Spinal cord (tissue), 10 donors: ENCODE measurements at places on chromosomes 16 and 17.

- no peak overlapping the region for H3K27ac ChIP-seq
- no peaks in the 10 kb centered on the region for H3K36me3 ChIP-seq
- H3K27me3 ChIP-seq, result no peaks in the 10 kb centered on the region
- H3K4me1 ChIP-seq, result no peaks in the 10 kb centered on the region
- H3K4me3 ChIP-seq, result no peak overlapping the region
These were observed 347.7 kb upstream of the KIF2B start for GRCh38 chr17:53475002-53475401.

- H3K27ac ChIP-seq, result no peak overlapping the region
- H3K4me3 ChIP-seq, result no peak overlapping the region
- H3K4me1 ChIP-seq, result no peaks in the 10 kb centered on the region
- no peak for DNase-seq
- no peaks in the 10 kb centered on the region for H3K27me3 ChIP-seq
These were observed 26.8 kb upstream of the GOSR1 start for GRCh38 chr17:30450125-30451027.

- H3K27ac ChIP-seq, result no peak overlapping the region
- H3K4me3 ChIP-seq, result no peak overlapping the region
- no peaks in the 10 kb centered on the region for H3K36me3 ChIP-seq
- DNase-seq, result peak; percentile 27
- H3K4me1 ChIP-seq, result peaks cover 18% of the 10 kb centered on the region
These were observed 5.4 kb upstream of the CHRNE start for GRCh38 chr17:4908301-4908700.

GRCh38 chr16:88697116-88697830 lies 8.9 kb downstream of the RNF166 start:
- no peak overlapping the region for H3K4me3 ChIP-seq
- peaks cover 82% of the 10 kb centered on the region for H3K36me3 ChIP-seq
- peaks cover 19% of the 10 kb centered on the region for H3K4me1 ChIP-seq
- DNase-seq, result no peak
- H3K27ac ChIP-seq, result no peak overlapping the region
- H3K27me3 ChIP-seq, result no peaks in the 10 kb centered on the region

DNA sequence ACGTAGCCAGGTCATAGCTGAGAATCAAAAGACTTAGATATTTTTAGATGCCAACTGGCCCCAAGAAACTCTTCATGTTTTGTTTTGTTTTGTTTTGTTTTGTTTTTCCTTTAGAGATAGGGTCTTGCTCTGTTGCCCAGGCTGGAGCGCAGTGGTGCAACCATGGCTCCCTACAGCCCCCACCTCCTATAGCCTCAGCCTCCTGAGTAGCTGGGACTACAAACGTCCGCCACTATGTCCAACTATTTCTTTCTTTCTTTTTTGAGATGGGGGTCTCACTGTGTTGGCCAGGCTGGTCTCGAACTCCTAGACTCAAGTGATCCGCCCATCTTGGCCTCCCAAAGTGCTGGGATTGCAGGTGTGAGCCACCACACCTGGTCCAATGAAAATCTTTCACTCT lies 107.1 kb downstream of the ADCY9 start:
- no peak for DNase-seq
- no peaks in the 10 kb centered on the region for H3K27me3 ChIP-seq
- H3K4me3 ChIP-seq, result no peak overlapping the region
- H3K36me3 ChIP-seq, result peaks cover 11% of the 10 kb centered on the region
- no peak overlapping the region for H3K27ac ChIP-seq

- H3K36me3 ChIP-seq, result no peaks in the 10 kb centered on the region
- DNase-seq, result no peak
- H3K4me3 ChIP-seq, result no peak overlapping the region
These were observed 12.9 kb upstream of the TOM1L1 start for GRCh38 chr17:54887787-54888186.

- H3K4me3 ChIP-seq, result no peak overlapping the region
- H3K4me1 ChIP-seq, result peaks cover 11% of the 10 kb centered on the region
- no peak overlapping the region for H3K27ac ChIP-seq
- no peaks in the 10 kb centered on the region for H3K36me3 ChIP-seq
These were observed 56.4 kb upstream of the SLC25A19 start for GRCh38 chr17:75345514-75346167.

GRCh38 chr16:87086575-87086974 lies 230.6 kb downstream of the C16orf95 start:
- H3K4me3 ChIP-seq, result no peak overlapping the region
- H3K27ac ChIP-seq, result no peak overlapping the region
- no peaks in the 10 kb centered on the region for H3K4me1 ChIP-seq
- H3K36me3 ChIP-seq, result no peaks in the 10 kb centered on the region

- no peaks in the 10 kb centered on the region for H3K36me3 ChIP-seq
- no peaks in the 10 kb centered on the region for H3K27me3 ChIP-seq
- no peaks in the 10 kb centered on the region for H3K4me1 ChIP-seq
- H3K27ac ChIP-seq, result no peak overlapping the region
- no peak for DNase-seq
These were observed 5.0 kb upstream of the MYL4 start for GRCh38 chr17:47203984-47204721.

- H3K4me1 ChIP-seq, result no peaks in the 10 kb centered on the region
- H3K27me3 ChIP-seq, result peaks cover 12% of the 10 kb centered on the region
- H3K36me3 ChIP-seq, result no peaks in the 10 kb centered on the region
- H3K4me3 ChIP-seq, result no peak within 1 kb of the TSS
- no peak within 1 kb of the TSS for H3K27ac ChIP-seq
These were observed at the start of gene SLFN12L for GRCh38 chr17:35537601-35538141. SLFN12L (minus strand) TSS chr17:35537678; CDS start chr17:35522364, 15,314 bp downstream.

- no peak overlapping the region for H3K4me3 ChIP-seq
- peaks cover 45% of the 10 kb centered on the region for H3K4me1 ChIP-seq
- H3K36me3 ChIP-seq, result peaks cover 4% of the 10 kb centered on the region
- H3K27me3 ChIP-seq, result no peaks in the 10 kb centered on the region
- H3K27ac ChIP-seq, result no peak overlapping the region
- DNase-seq, result no peak
These were observed 25.5 kb upstream of the CDH1 start for GRCh38 chr16:68711421-68712139.

- H3K36me3 ChIP-seq, result peaks cover 10% of the 10 kb centered on the region
- H3K4me1 ChIP-seq, result peaks cover 62% of the 10 kb centered on the region
- peak within 1 kb of the TSS; percentile 27 for H3K4me3 ChIP-seq
- H3K27me3 ChIP-seq, result peaks cover 23% of the 10 kb centered on the region
- no peak within 1 kb of the TSS for H3K27ac ChIP-seq
These were observed at the start of gene ZNF469 for GRCh38 chr16:88382491-88383400. ZNF469 (plus strand) TSS chr16:88382959; CDS start chr16:88427471, 44,512 bp downstream.

- H3K4me3 ChIP-seq, result no peak overlapping the region
- DNase-seq, result no peak
- H3K4me1 ChIP-seq, result peaks cover 4% of the 10 kb centered on the region
- no peaks in the 10 kb centered on the region for H3K36me3 ChIP-seq
- H3K27ac ChIP-seq, result no peak overlapping the region
These were observed 6.3 kb upstream of the ZCCHC14 start for GRCh38 chr16:87499189-87499486.

DNA sequence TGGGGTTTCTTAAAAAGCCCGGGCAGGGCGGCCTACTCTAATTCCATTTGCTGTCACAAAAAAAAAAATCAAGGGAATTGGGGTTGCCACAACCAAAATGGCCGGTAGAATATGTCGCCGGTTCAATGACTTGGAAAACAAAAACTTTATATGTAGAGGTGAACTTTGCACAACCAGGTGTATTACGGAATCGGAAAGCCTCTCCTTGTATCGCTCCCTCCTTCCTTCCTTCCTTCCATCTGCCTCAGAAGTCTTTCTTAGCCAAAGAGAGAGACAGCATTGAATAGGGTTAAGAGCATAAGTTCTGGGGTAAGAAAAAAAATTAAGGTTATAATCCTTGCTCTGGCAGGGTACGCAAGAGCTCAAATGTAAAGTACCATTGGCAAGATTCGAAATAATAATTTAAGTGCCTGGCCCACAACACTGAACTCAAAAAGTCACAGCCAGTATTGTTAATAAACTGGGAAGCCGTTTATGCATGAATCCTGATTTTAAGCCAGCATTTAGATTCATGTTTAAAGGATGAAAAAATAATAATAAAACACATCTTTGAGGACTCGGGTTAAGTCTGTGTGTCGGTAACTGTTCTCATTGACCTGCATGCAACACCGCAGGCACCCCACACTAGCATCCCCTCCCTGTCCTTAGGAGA lies 522 bp upstream of the GLG1 start:
- H3K27ac ChIP-seq, result peak overlapping the region; percentile 97
- peak overlapping the region; percentile 84 for H3K4me3 ChIP-seq
- DNase-seq, result no peak
- H3K27me3 ChIP-seq, result no peaks in the 10 kb centered on the region

GRCh38 chr17:21418446-21419298 lies 42.5 kb downstream of the KCNJ12 start:
- H3K4me1 ChIP-seq, result peaks cover 15% of the 10 kb centered on the region
- no peak overlapping the region for H3K4me3 ChIP-seq
- peaks cover 8% of the 10 kb centered on the region for H3K36me3 ChIP-seq
- H3K27ac ChIP-seq, result no peak overlapping the region
- H3K27me3 ChIP-seq, result no peaks in the 10 kb centered on the region

- H3K36me3 ChIP-seq, result no peaks in the 10 kb centered on the region
- DNase-seq, result peak; percentile 6
- no peak overlapping the region for H3K27ac ChIP-seq
- H3K4me3 ChIP-seq, result no peak overlapping the region
- H3K27me3 ChIP-seq, result no peaks in the 10 kb centered on the region
These were observed 16.6 kb downstream of the G6PC1 start for GRCh38 chr17:42917236-42917603.

DNA sequence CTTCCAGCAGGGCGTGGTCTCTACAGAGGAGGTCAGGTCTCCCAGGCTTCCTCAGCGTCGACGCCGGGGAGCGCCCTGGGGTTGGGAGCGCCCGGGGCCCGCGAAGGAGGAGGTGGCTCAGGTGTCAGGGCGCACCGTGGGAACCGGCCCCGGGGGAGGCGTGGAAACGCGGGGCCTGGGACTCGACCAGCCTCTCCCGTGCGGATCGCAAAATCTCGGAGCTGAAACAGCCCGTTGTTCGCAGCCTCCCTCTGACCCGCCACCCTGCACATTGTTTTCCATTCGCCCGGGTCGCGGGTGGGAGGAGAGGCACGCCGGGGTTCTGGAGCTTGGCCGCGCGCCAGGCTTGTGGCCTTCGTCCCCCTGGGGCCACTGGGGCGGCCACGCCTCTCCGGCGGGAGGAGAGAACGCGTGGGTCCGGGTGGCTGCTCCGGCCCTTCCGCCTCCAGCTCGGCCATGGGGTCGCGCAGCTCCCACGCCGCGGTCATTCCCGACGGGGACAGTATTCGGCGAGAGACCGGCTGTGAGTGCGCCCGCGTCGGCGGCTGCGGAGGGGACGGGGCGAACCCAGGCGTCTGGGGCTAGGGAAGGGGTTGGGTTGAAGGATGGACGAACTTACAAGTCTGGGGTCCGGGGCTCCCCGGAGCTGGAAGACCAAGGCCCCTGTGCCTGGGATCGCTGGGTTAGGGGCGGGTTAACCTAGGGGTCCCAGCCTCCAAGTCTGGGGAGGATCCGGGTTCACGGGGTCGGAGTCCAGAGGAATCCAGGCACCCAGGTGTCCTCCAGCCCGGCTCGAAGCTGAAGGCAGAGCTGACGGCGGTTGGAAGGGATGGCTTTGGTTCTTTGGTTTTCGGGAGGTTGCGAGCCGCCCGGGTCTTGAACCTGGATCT lies at the start of gene CHP2:
Gene CHP2 (plus strand): TSS at position 433 of the 890 bp plus-strand sequence. CDS start 24 bp downstream, at position 457.
- no peak for DNase-seq
- H3K27me3 ChIP-seq, result peaks cover 34% of the 10 kb centered on the region
- peak within 1 kb of the TSS; percentile 11 for H3K4me3 ChIP-seq
- H3K27ac ChIP-seq, result peak within 1 kb of the TSS; percentile 38

GRCh38 chr16:1468426-1468810 lies 6.4 kb downstream of the CLCN7 start:
- peaks cover 57% of the 10 kb centered on the region for H3K36me3 ChIP-seq
- no peaks in the 10 kb centered on the region for H3K27me3 ChIP-seq
- peaks cover 18% of the 10 kb centered on the region for H3K4me1 ChIP-seq
- DNase-seq, result no peak
- H3K27ac ChIP-seq, result no peak overlapping the region

GRCh38 chr17:72618001-72618509 lies 474.4 kb downstream of the SLC39A11 start:
- no peak overlapping the region for H3K4me3 ChIP-seq
- no peak overlapping the region for H3K27ac ChIP-seq
- H3K4me1 ChIP-seq, result peaks cover 48% of the 10 kb centered on the region
- H3K36me3 ChIP-seq, result no peaks in the 10 kb centered on the region
- no peak for DNase-seq
- no peaks in the 10 kb centered on the region for H3K27me3 ChIP-seq

GRCh38 chr16:62882552-62883221 lies 846.4 kb upstream of the CDH8 start:
- H3K27me3 ChIP-seq, result no peaks in the 10 kb centered on the region
- no peak overlapping the region for H3K27ac ChIP-seq
- H3K36me3 ChIP-seq, result no peaks in the 10 kb centered on the region
- H3K4me1 ChIP-seq, result no peaks in the 10 kb centered on the region

DNA sequence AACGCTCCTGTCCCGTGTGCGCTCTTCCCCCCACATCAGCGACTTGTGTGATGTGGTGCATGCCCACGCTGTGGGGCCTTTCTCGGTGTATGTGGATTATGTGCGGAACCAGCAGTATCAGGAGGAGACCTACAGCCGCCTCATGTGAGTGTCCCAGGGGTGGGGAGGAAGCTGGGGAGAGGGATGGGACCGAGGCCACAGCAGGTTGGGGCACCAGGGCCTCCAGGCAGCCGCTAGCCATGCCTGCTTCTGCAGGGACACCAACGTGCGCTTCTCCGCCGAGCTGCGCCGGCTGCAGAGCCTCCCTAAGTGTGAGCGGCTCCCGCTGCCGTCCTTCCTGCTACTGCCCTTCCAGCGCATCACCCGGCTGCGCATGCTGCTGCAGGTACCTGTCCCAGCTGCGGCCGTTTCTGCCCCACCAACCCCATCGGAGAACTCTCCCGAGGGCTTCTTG lies 5.8 kb downstream of the ARHGEF15 start:
- H3K27me3 ChIP-seq, result peaks cover 45% of the 10 kb centered on the region
- H3K27ac ChIP-seq, result no peak overlapping the region
- H3K4me3 ChIP-seq, result peak overlapping the region; percentile 5
- peaks cover 15% of the 10 kb centered on the region for H3K4me1 ChIP-seq

DNA sequence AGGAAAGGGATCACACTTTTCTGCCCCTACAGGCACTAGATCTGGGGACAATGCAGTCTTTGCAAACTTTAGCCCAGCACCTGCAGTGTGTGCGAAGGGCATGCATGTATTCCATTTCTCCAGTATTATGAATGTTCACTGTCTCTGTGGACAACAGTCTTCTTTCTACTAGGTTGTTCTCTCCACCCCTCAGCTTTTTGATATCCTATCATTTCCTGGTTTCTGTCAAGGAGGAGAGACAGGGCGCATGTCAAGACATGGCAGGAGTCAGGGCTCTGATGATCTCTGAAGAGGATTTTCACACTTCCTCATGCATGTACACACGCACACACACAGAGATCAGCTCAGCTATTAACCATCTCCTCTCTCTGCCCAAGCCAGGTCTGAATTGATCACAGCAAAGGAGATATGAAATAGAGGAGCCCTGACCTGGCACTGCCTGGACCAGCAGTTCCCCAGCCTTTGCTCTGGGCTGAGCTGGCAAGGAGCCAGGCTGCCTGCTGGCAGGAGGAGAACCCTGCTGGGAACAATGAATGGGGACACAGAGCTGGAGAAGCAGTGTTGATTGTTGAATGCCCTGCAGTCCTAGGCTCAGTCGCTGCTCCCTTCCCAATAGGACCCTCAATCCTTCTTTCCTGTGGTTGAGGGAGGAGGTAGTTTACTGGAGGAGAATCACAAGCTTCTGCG lies 2.6 kb downstream of the GPR179 start:
- H3K27me3 ChIP-seq, result no peaks in the 10 kb centered on the region
- peak overlapping the region; percentile 49 for H3K27ac ChIP-seq
- H3K36me3 ChIP-seq, result peaks cover 6% of the 10 kb centered on the region

- H3K36me3 ChIP-seq, result no peaks in the 10 kb centered on the region
- no peak overlapping the region for H3K4me3 ChIP-seq
- no peak for DNase-seq
- no peak overlapping the region for H3K27ac ChIP-seq
- H3K27me3 ChIP-seq, result no peaks in the 10 kb centered on the region
- H3K4me1 ChIP-seq, result peaks cover 24% of the 10 kb centered on the region
These were observed 6.6 kb upstream of the IGFBP4 start for GRCh38 chr17:40436636-40437035.
